Stimulated activated CD4-positive, alpha-beta T cell treated with anti-CD3 and anti-CD28 coated beads, Interleukin-15, amount 100 ng/mL, for 24 hours (primary cell): ENCODE measurements at places on chromosomes 2 and 18.

- DNase-seq = no peak
Observed at GRCh38 chr2:16429002-16429401, 236.6 kb downstream of the CYRIA start.

DNA sequence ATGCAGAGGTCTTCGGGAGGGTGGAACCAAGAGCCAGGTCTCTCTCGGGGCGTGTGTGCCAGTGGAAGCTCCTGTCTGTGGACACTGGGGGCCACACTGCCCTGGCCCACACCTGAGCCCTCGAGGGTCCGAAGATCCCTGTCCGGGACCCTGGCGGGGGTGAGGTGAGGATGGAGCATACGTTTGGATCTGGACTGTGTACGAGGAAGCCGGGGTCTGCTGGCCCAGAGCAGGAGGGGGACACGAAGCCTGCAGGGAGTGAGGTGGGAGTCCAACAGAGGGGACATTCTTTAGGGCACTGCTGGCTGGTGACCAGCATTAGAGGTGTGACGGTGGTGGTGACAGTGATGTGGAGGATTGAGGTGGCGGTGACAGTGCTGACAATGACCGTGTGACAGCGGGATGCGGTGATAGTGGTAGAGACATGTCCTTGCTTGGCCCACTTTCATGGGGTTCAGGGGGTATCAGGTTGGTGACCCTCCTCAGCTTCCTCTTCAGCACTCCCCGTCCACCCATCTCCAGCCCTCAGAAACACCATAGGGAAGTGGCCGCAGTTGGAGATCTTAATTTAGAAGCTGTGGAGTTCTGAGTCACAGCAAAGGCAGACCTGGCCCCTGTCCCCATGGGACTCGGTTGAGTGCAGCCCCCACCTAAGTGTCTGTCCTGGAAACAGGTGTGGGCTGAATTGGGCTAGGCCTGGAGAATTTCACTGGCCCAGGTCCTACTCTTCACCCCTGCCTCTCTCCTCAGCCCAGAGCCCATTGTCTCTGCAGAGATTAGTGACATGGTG is 252.0 kb downstream of the DYSF start:
- no peak for DNase-seq

GRCh38 chr2:38690499-38691420 is 24.8 kb downstream of the GALM start:
- DNase-seq = peak; percentile 31

DNA sequence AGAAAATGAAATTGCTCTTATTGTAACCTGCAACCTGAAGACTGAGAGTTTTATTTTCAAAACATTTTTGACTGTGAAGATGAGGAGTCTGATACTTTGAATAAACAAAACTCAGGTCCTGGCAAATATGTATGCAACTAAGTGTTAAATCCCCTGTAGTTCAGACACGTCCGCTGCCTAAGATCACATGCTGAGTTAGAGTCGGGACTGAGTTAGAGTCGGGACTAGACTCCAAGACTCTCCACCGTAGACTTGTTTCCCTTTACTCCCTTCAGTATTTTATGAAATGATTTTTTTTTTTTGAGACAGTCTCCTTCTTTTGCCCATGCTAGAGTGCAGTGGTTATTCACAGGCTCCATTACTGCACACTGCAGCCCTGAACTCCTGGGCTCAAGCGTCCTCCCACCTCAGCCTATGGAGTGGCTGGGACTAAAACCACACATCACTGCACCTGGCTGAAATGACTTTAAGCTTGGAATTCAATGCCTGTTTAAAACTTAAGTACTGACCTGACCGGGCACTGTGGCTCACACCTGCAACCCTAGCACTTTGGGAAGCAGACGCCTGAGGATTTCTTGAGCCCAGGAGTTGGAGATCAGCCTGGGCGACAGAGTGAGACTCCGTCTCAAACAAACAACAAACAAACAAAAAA is 28.0 kb upstream of the PMAIP1 start:
- no peak for DNase-seq

GRCh38 chr2:25920786-25921415 is 42.6 kb upstream of the ASXL2 start:
- no peak for DNase-seq

GRCh38 chr2:240644859-240645301 is 19.6 kb downstream of the GPR35 start:
- no peak for DNase-seq

DNA sequence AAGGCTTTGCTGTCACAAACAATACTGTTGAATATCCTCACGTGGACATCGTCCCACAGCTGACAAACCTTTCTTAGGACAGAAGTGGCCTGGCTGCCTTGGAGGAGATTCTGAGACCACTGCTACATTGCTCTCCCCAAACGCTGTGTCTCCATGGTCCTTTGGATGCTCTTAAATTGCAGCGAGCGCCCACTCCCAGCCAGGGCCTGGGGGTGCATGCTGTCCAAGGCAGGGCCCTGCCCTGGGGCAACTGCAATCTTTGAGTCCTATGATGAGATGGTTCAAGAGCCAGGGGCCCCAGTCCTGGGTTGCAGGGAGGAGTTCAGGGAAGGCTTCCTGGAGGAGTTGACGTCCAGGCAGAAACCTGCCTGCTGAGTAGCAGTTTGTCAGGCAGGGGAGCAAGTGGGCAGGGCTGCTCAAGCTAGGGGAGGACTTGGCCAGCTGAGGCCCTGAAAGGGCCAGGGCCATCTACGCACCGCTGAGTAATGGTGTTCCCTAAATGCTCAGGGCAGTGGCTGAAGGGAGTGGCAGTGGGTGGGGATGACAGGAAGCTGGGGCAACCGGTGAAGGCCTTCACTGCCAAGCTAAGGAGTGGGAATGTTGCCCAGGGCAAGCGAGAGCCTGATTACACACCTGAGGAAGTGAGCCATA is 10.8 kb upstream of the SDC1 start:
- no peak for DNase-seq

DNA sequence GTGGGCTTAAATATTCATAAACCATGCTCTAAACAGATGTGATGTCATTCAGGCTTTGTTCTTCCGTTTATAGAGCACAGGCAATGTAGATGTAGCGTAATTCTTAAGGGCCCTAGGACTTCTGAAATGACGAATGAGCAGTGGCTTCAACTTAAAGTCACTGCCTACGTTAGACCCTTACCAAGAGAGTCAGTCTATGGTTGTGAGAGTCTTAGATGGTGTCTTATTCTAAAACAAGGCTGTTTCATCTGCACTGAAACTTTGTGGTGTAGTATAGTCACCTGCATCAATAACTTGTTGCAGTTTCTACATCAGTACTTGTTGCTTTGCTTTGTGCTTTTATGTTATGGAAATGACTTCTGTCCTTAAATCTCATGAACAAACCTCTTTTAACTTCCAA is 56.0 kb downstream of the PIK3C3 start:
- no peak for DNase-seq

DNA sequence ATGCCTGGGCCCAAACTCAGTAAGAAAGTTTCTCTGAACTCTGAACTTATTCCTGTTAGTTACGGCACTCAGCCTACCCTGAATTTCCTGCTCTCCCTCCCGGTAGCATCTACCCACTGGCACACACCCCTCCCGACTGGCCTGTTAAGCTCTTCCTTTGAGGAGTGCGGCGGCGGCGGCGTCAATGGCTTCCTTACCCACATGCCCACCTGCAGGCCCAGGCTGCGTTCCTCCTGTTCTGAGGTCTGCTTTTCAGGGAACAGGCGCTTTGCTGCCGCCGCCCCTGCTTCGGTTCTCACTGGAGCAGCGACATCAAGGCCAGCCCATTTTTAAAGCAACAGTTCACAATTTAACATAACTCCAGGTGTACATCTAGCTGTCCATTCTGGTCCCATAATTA is 432.4 kb downstream of the DCDC2C start:
- DNase-seq = no peak

GRCh38 chr18:58977223-58977622 is 112.5 kb downstream of the ZNF532 start:
- DNase-seq = no peak

- DNase-seq = no peak
Observed at GRCh38 chr18:62434798-62435197, 88.0 kb upstream of the ZCCHC2 start.

DNA sequence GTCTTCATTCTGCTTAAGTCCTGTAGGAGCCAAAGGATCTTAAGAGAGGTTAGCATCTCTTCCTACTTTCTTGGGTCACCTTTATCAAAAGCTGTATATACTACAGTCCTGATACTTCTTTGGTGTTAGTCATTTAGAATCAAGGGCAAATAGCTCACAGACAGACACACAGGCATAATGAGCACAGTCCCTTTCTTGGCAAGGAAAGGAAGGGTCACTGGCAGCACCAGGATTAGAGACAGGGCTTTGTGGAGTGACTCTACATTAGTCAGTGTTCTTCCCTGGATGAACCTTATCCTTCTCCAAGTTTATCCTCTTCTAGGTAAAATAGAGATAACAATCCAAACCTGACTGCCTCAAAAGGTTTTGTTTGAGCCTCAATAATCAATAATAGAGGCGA is 40.0 kb upstream of the NCKAP5 start:
- no peak for DNase-seq

DNA sequence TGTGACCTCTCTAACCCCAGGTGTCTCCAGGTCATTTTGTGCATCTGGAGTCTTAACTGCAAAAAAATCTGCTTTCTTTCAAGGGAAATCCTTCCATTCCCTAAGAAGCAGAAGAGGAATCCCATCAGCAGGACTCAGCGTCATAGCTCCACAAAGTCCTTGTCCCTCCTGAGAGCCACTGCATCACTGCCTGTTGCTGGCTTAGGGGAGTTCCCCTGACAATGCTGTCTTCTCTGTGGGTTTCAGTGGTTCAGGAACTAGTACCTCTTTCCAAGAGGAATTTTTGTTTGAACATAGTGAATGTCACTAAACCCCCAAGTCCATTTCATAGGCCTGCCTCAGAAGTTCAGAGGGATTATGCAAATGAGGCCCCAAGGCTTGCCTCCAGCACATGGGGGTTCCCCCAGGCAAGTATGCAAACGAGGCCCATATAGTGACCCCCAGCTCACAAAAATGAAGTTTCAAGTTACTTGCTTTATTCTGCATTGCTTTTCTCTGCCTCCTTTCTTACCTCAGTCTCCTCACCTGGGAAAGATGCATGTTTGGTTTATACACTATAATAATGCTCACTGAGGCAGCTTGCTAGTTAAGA is 513.9 kb upstream of the MEX3C start:
- no peak for DNase-seq

DNA sequence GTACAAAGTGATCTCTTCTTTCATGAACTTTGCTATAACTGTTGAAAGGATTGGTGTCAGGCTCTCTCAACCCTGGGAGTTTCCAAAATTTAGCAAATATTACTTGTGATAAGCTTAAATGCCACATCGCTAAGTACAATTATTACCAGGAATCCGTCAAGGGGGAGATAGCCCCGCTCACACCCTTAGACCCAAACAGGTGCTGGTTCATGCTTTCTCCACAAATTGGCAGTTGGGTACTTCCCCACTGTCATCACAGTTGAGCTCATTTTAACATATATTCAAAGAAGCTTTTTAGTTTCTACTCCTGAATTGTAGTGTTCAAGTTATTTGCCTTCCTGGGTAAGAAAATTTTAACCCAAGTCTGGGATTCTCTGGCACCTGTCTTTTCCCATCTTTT is 29.8 kb upstream of the EPB41L5 start:
- DNase-seq = no peak

- DNase-seq = no peak
Observed at GRCh38 chr2:101371636-101372035, 15.7 kb downstream of the CREG2 start.

DNA sequence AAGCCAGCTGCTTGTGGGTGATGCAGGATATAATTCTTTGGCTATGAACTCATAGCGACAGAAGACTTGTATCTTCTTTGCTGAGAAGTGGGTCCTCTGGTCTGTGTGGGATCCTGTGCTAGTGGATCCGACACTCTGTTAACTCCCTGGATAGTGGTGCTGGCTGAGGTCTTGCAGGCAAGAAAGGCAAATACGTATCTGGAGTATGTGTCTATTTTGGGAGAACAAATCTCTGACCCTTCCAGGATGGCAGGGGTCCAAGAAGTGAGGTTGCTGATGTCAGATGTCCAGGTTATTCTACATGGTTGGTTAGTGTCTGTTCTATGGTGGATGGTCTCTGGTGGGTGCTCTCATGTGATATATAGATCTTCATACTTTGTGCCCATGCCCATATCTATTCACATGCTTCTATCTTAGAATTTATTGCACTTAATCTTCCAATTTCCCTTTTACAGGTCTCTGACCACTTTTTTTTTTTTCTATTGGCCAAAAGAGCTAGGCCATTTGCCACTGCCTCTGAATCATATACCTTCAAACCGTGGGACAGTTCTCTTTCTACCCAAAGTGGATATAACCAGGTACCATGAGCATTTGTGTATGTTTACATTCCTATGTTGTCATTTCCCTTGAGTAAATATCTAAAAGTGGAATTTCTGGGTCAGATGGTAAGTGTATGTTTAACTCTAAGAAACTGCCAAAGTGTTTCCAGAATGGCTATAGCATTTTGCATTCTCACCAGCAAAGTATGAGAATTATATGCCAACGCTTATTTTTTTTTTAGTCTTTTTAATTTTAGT is 45.1 kb upstream of the RBMS1 start:
- DNase-seq = no peak

DNA sequence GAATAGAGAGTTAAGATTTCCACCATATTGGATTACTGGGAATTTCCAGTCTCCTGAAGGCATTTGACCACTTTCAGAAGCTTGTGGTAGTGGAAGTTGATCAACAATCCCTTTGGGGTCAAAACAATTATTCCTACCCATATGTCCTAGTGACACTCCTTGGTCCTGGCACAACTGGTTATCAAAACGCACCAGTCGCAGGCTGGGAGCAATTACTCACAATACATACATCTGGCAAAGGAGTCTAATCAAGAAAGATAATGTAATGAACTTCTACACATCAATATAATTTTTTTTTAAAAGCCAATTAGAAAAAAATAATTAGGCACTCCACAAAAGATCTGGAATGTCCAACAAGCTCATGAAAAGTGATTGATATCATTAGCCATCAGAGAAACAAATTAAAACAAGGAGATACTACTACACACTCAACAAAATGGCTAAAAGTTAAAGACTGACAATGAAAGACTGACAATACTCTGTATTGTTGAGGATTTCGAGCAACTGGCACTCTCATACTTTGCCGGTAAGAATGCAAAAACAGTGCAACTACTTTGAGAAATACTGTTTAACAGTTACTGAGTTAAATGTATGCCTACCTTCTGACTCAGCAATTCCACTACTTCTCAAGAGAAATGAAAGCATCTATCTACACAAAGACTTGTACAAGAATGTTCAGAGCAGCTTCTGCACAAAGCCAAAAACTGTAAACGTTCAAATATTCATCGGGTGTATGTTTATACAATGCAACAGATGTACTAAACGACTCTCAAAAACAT is 2.0 kb downstream of the INO80C start:
- DNase-seq = no peak

DNA sequence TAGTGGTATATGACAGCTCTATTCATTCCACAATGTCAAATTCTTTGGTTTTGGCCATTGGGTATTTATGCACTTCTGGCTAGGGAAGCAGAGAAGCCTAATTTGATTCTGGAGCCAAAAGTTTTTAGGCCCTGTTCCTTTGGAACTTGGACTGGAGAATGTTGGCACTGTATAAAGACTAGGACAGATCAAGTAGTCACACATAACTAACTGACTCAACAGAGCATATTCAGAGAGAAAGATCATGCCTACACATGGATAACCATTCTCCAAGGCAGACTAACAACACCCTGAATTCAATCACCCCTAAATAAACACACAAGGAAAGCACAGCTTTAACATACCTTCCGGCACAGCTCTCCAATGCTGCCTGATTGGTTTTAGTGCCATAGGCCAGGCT is 62.9 kb downstream of the ARHGAP15 start:
- DNase-seq = no peak
